ENCODE measurements at places on chromosomes 6 and 20. TPM values are rescaled to one million over a fixed set of nuclear protein-coding genes. Genes with fewer than 3 reads are reported as not detected.
A peak's percentile ranks its signal among the peaks of the same experiment; 100 is the strongest.

DNA sequence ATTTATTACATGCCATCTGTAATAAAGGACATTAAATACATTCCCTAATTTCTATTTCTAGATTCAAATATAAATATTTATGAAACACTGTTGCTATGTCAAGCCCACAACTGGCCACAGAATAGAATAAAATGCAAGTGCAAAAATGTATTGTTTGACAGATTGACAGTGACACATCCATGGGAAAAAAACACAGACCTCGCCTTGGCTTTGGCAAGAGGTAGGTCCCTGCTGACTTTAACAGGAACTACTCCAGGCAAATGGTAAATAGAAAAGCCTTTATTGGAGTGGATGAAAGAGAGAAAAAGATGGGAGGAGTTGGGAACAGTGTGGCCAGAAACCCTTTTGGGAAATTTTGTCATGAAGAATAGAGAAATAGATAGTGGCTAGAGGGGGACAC lies 622.9 kb downstream of the UTRN start:
- peak; percentile 66 for DNase-seq

- DNase-seq = peak; percentile 64
Measured at GRCh38 chr6:139762587-139763031, 388.2 kb upstream of the CITED2 start.

DNA sequence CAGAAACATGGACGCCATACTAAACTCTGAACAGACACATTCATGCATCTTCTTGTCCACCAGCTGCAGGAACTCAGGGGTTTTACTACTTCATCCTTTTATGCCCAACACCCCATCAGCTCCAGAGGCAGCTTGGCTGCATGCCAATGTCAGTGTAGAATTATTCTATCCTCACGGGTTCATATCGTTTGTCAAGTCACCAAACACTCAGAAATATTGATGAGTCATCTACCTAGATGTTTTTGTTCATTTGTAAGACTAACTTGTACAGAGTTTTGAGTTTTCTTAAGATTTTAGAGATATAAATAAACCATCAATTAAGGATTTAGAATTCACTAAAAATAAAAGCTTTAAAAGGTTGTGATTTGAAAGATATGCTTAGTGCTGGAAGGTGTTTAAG lies 590.7 kb upstream of the FLRT3 start:
- peak; percentile 10 for DNase-seq

GRCh38 chr6:130412556-130413290 lies 46.9 kb downstream of the TMEM200A start:
- no peak for DNase-seq

DNA sequence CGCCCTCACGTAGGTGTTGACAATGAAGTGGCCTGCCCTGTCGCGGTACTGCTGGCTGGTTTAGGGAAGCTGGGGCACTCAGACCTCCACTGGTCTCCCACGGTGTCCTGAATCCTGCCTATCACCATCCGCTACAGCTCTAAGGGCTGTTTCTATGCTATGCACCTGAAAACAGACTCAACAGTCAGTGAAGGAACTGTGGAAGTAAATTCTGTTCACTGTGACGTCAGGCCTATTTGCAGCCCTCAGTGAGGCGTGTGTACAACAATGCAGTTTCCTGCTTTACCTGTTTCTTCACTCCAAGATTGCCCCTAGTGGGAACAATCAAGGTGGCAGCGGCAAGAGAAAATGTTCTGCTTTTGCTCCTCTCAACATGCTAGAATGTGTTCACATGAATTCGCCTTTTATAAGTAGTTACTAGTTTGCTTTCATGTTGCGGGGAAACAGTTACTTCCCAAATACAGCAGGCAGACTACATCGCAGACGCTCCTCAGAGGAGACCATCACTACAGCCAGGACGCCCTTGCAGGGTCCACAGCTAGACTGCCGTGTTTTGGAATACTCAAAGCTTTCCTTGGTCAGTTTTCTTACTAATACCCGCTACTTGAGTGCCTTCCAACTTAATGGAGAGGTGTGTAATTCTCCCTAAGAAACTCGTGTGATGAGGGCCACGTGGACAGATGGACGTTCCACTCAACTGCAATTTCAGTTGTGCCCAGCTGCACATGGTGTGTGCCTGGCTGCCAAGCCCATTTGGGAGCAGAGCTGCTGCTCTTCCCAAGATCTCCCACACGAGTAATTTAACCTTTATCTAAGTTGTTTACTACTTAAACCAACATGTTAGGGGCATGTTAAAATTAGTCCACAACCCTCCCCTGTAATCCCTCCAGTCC lies 25.4 kb downstream of the DIDO1 start:
- peak; percentile 45 for DNase-seq

DNA sequence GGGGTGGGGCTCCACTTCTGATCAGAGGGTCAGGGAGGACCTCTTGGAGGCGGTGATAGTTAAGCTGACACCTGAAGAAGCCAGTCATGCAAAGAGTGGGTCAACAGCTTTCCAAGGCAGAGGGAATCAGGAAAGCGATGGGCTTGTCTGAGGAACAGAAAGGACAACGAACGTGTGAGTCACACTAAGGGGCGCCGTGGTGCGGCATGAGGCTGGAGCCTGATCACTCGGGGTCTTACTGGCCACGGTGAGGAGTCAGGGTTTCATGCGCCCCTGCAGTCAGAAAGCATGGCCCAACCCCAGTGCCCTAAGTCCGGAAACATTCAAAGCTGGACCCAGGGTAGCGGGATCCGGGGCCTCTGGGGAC lies 50.6 kb upstream of the SLC32A1 start:
- DNase-seq = no peak

Gene DHX35
- 15.2 TPM for total RNA-seq

DNA sequence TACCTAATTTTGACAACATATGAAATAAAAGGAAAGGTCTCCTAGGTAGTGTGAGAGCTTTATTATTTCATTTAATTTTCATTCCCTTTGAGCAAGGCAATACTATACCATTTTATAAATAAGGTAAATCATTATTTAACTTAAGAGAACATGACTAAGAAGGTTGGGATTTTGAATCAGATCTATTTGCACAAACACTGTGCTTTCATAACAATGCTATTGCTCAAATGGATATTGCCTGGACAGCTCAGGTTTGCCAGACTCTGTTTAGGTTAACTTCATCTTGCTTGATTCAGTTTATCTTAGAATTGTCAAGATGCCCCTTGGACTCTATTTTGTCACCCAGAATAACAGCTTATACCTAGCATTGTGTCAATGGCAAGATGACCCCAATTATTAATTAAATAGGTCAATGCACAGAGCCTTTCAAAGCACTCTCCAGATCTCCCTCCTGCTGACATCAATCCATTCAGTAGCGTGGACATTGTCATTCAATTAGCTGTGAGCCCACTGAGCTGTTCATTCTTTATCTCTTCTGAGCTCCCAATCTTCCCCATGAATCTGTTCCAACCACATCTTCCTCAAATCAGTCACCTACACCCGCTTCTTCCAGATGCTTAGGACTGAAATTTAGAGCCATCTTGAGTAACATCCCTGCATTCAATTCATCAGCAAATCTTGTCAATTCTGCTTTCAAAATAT lies 42.1 kb upstream of the TMEM30A start:
- peak; percentile 20 for DNase-seq

Gene TULP1
- total RNA-seq = not detected

DNA sequence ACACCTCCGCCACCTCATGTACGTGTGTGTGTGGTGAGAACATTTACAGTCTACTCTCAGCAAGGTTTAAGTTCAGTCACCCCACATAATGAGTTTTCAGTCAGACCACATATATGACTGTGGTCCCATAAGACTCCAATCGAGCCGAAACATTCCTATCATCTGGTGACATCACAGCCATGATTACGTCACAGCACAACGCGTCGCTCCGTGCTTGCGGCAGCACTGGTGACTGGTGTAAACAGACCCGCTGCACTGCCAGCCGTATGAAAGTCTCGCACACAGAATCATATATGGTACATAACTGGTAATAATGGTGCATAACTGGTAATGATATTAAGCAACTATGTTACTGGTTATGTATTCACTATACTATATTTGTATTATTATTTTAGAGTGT lies 150.7 kb downstream of the DLL1 start:
- DNase-seq = no peak

DNA sequence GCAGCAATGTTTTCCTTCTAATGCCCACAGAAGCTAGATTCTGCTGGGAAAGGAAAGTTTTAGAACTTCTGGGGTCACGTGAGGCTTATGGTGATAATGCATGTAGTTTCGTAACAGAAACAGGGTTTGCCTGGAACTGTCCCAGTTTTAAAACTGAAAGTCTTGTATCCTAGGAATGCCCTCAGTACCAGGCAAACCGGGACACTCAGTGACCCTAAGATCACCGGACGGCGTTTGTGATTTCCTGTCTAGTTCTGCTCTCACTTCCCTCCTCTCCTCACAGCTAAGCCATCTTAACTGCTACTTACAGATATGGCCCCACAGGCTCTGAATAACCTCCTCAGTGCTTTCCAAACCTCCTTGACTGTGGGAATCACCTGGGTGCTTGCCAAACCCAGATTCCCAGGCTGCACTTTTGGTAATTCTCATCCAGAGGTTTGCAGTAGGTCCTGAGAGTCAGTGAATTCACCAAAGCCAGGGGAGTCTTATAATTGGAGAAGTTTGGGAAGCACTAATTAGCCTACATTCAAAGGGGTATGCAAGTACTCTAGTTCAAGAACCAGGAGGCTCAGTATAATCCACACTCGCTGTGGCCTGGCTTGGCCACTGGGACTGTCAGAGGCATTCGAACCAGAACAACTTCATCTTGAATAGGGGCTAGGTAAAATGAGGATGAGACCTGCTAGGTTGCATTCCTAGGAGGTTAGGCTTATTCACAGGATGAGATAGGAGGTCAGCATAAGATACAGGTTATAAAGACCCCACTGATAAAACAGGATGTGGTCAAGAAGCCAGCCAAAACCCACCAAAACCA lies 231.6 kb upstream of the MYLIP start:
- peak; percentile 40 for DNase-seq

DNA sequence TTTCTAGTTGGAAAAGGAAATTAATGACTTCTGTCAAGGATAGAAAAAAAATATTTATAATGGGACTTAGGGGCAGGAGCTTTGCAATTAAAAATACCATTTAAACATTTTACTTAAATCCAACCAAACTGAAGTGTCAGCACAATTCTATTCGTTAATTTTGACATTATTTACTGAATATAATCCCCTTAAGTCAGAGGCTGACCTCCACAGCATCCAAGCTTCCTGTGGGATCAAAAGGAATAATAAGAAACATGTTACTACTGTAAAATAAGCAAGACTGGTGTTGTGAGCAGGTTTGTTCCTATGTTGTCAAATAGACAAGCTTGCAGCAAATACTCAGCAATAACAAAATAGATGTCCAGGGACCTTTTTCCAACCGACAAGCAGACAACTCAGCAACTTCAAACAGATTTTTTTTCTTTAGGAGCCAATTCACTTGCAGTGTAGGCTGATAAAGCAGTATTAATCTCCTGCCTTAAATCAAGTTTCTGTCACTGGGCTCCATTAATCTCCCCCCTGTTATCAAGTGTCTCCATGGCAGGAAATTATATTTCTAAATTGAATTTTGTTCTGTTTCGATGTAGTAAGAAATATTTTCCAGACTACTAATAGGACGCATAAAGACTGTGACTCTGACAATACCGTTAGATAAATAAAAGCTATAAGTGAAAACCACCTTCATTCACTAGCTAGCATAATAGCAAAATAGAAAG lies 157.4 kb downstream of the HACE1 start:
- DNase-seq = no peak

- DNase-seq = no peak
Measured at GRCh38 chr20:40688129-40689099, 622 bp downstream of the MAFB start.

GRCh38 chr6:166317261-166318212 lies 9.3 kb upstream of the PRR18 start:
- no peak for DNase-seq

DNA sequence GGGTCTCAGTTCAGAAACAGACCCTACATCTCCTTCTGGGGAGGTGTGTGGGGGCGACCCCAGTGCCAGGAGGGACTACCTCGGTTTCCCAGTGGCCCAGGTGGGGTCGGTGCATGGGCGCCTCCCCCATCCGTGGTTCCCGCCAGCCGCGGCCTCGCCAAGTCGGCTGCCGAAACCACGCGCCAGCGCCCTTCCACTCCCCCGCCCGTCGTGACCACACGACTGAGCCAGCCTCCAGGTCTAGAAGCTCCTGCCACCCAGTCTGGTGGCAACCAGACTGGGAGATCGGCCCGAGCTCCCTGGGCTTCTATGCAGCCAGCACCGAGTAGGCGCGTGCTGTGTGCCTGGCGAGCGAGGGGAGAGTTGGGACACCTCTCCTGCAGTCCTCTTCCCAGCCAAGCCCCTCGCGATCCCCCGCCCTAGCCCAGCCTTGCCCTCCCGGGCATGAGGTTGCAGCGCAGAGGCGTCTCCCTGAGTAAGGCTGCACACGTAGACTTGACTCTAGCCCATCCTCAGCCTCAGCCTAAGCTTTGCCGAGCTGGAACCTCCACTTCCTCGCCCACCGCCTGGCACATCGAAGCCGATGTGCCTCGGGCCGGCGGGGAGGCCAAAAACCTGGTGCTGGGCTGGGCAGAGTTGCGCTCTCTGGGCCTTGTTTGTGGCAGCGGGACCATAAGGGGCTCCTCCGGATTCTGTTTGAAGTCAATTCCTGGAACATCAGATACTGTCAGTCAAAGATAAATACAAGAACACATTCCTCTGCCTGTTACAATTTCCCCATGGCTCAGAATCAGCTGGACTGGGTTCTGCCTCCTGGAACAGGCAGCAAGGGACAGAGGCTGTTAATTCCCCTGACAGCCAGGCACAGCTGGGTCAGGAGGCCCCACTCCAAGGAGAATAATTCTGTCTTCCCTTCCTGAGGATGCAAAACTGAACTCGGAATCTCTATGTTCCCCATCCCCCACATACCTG lies 1.5 kb upstream of the CPNE5 start:
- no peak for DNase-seq

DNA sequence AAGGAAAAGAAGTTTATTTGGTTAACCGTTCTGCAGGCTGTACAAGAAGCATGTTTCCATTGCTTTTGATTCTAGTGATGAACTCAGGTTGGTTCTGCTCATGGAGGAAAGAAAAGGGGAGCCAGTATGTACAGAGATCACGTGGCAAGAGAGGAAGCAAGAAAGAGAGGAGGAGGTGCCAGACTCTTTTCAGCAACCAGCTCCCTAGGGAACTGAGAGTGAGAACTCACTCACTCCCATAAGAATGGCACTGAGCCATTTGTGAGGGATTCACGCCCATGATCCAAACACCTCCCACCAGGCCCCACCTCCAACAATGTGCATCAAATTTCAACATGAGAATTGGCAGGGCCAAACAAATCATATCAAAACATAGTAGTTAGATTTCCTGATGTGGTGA lies 649.1 kb downstream of the EPM2A start:
- no peak for DNase-seq

Gene RIPOR3
- 1.9 TPM for total RNA-seq

DNA sequence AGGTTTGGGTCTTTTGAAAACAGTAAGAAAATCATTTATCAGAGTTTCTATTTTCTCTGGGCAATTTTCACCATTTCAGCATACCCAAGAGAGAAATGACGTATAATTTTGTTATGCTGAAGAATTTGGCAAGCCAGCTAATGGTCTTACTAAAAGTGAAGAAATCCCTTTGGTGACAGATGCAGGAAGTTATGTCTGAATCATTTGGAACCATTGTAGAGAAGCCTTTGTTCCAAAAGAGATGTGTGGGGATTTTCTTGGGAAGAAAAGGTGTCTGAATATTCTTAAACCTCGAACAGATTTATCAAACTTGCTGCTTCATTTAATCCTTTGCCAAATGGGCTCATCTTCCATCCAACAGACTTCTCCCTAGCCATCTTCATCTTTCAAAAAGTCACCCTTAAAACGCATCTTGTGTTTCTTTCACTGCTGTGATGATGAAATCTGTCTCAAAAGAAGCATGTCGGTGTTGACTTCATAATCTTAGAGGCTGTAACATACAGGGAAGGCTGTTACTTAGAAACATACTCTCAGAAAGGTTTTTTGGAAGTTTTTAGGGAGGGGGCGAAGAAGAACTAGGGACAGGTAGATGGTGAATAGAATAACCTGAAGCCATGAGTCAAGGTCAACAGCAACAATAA lies 39.5 kb downstream of the CITED2 start:
- DNase-seq = peak; percentile 84
